Left ventricle myocardium inferior (tissue), 1 donor: ENCODE measurements at places on chromosomes 2 and 18.

GRCh38 chr2:187614756-187615155, 60.5 kb upstream of the TFPI start:
- no peak for DNase-seq

DNA sequence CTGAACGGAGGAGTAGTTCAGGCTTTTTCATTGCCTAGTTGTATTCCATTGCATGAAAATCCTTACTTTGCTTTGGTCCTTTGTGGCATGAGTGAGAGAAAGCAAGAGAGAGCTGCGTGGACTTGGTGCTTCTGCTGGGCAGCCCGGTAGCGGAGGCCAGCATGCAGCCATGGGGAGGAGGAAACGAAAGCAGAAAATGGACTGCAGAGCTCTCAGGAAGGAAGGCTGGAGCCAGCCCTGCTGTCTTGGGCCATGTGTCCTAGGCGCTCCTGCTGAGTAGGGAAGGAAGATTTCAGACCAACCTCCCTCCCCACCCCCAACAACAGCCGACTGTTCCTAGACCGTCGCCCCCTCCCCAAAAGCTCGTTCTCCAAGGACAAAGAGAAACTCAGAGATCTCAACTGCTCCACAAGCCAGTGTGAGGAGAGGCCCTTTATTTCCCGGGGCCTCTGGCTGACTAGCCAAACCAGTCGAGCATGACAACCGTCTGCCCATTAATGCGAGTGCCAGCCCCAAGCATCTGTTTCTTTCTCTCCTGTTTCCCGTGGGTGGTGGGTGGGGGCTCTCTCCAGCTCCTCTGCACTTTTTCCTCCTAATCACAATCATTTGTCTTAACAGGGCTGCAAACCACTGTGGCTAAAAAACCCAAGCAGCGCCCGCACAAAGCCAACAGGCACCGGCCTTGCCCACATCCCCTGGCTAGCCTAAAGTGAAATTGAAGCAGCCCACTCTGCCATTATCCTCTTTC, 66.8 kb upstream of the FZD7 start:
- no peak for DNase-seq

- DNase-seq, result no peak
Observed at GRCh38 chr2:71667256-71668182, 214.2 kb downstream of the DYSF start.

DNA sequence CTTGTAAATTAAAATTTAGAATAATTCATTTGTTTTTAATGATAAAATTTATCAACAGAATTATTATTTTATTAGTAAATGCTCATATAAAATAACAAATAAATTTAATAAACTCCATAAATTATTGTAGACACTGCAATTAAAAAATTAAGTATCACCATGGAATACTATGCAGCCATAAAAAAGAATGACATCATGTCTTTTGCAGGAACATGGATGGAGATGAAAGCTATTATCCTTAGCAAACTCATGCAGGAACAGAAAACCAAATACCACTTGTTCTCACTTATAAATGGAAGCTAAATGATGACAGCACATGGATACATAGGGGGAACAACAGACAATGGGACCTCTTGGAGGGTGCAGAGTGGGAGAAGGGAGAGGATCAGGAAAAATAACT, 29.7 kb upstream of the DSG3 start:
- no peak for DNase-seq

GRCh38 chr2:58939388-58939787, 698.3 kb upstream of the FANCL start:
- DNase-seq, result no peak

DNA sequence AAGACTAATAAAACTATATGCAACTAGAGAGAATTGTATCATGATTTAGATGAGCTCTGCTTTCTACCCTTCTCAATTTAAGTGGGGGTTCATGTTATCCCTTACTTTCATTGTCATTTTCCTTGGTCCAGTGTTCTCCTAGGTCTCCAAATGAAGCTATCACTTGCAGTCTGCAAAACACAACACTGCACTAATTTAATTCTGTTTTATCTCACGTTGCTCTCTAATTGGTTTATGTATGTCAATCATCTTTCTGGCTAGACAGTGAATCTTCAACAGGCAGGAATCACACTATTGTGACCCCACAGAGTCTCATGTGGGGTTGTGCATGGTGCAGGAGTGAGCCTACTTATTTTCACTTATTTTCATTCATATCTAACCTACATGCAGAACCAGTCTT, 348.3 kb upstream of the SYT4 start:
- no peak for DNase-seq
